ENCODE measurements at places on chromosomes 4 and X. TPM values are rescaled to one million over a fixed set of nuclear protein-coding genes. Genes with fewer than 3 reads are reported as not detected.

Gene F9
- not detected for total RNA-seq

Gene TMEM150C
- total RNA-seq = 7.1 TPM

Gene UGT2A3
- not detected for total RNA-seq

Gene ARSJ
- 18.6 TPM for total RNA-seq

Gene SSX1
- total RNA-seq = not detected

GRCh38 chr4:19774690-19775256, 476.9 kb upstream of the SLIT2 start:
- peak overlapping the region; percentile 34 for H3K27ac ChIP-seq
- H3K36me3 ChIP-seq = no peaks in the 10 kb centered on the region
- peak; percentile 65 for DNase-seq

DNA sequence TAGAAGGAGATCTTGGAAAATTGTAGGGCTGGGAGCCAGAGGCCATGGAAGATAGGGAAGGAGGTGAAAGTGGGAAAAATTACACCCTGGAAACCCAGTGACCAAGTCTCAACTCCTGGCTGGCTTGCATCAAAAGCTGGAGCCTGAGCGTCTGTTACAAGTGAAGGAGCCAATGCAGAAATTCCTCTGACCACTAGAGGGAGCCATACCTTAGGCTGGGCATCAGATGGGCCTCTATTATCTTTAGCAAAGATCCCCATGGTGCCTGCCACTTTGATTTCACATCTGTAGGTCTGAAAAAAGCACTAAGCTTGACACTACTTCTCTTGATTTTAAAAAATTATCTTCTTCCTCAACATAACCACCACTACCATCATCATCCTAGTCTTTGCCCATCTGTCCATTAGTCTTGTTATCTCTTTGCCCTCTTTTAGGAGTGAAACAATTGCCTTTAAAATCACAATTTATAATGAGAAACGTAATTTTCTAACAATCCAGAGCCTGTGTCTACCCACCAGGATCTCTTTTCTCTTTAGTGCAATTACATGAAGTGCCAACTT, 62.9 kb downstream of the ANAPC4 start:
- no peak overlapping the region for H3K4me3 ChIP-seq
- no peaks in the 10 kb centered on the region for H3K27me3 ChIP-seq
- H3K27ac ChIP-seq = no peak overlapping the region
- peak; percentile 86 for DNase-seq
- no peaks in the 10 kb centered on the region for H3K36me3 ChIP-seq

DNA sequence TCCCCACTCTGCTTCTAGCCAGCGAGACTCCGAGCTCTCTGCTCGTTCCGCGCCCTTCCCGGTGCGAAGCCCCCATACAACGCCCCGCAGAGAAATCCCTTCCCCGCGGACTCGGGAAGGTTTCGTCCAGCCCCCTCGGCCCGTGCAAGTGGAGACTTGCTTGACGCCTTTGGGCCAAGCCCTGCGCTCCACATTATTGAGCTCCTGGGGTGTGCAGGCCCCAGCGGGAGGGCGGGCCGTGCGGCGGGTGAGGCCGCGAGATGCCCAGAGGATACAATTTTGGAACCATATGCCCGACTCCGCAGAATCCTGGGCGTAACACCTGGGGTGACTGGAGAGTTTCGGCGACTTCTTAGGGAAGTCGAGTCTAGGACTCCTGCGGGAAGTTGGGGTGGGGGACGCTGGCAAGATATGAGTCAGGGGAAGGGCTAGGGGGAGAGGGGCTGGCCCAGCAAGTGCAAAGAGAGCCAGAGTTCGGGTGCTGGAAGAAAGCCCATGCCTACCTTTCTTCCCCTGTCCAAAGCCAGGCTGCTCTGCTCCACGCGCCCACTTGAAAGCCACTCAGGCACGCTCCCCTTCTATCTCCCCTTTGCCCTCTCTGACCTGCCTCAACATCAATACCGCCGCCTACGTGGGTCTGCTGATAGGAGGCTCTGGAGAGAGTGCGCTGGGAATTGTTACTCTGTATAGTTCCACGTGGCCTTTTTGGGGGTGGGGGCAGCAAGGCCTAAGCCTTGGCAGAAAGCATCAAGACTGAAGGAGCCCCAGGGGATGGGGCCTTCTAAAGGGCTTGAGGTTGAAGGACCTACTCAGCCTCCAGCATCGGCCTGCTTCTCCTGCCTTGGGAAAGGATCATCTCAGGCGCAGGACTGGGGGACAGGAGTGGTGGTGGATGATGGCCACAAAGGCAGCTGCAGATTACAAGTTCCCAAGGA, 1.2 kb upstream of the ELF4 start:
- H3K27ac ChIP-seq = peak overlapping the region; percentile 33
- H3K4me3 ChIP-seq = peak overlapping the region; percentile 63
- H3K36me3 ChIP-seq = no peaks in the 10 kb centered on the region
- DNase-seq = peak; percentile 84
- no peaks in the 10 kb centered on the region for H3K27me3 ChIP-seq
- peaks cover 25% of the 10 kb centered on the region for H3K4me1 ChIP-seq

DNA sequence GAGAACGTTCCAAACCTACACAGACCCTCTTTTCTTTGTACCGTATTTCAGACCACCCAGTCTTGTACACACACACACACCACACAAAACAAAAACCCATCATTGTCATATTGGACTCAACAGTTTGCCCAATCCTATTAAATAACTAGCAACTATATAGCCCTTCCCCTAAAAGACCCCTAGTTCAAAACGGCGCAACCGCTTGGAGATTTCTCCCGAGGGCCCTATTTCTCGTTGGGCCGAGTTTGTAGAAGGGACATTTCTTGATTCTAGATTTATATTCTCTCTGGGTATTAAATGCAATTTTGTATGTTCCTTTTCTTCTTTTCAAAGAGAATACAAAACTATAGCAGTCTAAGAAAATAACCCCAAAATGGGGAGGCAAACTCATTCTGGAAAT, 547 bp upstream of the PDGFRA start:
- H3K27ac ChIP-seq = peak overlapping the region; percentile 75
- H3K36me3 ChIP-seq = no peaks in the 10 kb centered on the region
- H3K4me1 ChIP-seq = peaks cover 17% of the 10 kb centered on the region
- DNase-seq = no peak
- H3K27me3 ChIP-seq = no peaks in the 10 kb centered on the region
- peak overlapping the region; percentile 93 for H3K4me3 ChIP-seq

DNA sequence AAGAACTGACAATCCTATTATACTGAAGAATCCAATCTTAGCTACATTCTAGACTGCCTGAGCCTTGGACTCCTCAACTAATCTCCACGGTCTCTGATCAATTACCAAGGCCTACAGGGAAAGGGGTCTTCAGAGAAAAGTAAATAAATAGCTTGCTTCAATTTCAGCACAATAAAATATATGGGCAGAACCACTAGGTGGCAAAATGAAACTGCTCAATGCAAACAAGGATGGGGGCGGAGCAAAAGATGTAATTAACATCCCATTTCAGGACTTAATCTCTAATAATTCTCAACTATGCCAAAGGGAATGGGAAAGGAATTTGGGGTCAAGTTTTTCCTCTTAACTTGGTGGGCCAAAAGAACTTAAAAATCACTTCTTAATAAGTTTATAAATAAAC, 78.4 kb upstream of the MAP3K15 start:
- no peak overlapping the region for H3K27ac ChIP-seq
- DNase-seq = no peak
- peaks cover 3% of the 10 kb centered on the region for H3K4me1 ChIP-seq
- no peak overlapping the region for H3K4me3 ChIP-seq
- no peaks in the 10 kb centered on the region for H3K27me3 ChIP-seq

DNA sequence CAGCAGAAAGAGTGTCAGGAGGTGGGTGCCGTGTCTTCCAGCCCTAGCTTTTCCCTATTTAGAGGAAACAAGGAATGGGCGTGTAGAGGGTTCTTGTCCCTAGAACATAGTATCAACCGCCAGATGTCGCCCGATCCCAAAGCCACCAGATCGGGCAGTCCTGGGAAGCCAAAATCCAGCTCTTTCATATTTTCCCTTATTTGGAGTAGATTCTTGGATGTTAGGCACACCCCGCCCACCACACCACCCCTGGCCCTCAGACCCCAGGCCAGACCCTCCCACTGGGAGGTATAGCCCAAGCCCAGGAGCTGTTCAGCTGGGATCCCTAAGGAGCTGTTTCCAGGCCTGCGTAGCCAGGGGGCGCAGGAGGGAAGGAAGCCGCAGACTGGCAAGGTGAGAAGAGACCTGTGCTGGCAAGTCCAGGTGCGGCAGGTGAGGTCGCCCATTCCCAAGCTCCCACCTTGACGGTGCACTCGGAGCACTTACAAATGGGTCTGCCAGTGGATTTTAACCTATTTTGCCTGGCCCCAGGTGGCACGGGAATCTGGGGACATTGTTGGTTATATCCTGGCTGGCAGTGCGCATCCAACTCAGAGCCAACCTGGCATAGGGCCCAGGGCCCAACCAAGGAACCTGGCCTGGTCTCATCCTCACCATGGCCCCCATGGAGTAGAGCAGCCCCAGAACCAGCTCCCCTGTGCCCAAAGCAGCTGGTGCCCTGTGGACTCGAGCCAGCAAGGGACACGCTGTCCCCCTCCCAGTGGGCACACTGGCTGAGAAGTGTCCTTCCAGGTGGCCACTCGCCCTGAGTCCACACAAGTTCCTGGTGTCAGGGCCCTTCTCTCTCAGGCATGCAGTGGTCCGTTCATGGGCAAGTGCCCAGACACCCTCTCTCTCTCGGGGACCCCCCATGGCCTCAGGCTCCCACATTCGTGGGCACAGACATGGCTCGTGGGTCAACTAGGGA, 811 bp downstream of the FLNA start:
- H3K27ac ChIP-seq = peak overlapping the region; percentile 28
- H3K4me1 ChIP-seq = peaks cover 14% of the 10 kb centered on the region
- no peaks in the 10 kb centered on the region for H3K36me3 ChIP-seq
- H3K4me3 ChIP-seq = peak overlapping the region; percentile 80
- no peaks in the 10 kb centered on the region for H3K27me3 ChIP-seq
- peak; percentile 98 for DNase-seq

DNA sequence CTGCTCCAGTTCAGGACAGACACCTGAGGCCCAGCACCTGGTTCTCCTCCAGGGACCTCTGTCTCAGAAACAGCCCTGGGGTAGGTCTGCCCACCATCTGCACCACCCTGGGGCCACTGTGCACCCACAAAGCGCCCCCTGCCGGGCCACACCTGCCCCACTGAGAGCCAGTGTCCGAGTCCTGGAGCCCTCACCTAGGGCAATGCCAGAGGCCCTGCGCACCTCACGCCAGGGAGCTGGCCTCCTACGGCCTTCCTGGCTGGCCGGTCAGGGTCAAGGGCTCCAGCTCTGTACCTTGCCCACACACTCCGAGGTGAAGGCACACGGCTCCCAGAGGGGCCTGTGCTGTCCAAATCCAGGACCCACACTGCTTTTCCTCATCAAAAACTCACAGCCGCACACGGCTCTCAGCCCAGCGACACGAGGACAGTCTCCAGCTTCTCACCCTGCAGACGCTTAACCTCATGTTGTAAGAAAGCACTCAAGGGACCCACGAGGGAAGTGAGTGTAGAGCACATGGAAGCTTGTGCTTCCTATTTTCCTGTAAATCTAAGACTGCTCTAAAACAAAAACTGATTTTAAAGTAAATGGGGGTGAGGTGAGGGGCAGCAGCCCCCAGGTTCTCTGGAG, 5.4 kb downstream of the CTBP1 start:
- no peaks in the 10 kb centered on the region for H3K27me3 ChIP-seq
- no peak overlapping the region for H3K27ac ChIP-seq

DNA sequence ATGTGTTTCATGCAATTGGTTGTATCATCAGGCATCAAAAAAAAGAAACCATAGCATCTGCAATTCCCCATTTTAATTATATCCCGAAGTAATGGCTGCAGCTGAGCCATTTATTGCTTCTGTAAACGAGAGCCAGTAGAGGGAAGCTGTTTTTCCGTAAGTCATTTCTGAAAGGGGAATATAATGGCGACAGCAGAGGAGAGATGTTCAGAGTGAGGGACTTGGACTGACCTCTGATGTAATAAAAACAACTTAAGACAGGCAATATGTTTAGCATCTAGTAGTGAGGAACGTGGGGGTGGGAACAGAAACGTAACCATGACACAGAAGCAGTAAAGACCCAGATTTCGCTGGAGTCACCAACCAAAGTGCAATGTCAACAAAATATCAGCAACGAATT, 31.5 kb upstream of the NAA11 start:
- no peak overlapping the region for H3K27ac ChIP-seq
- H3K4me1 ChIP-seq = no peaks in the 10 kb centered on the region
- no peaks in the 10 kb centered on the region for H3K36me3 ChIP-seq
- no peak overlapping the region for H3K4me3 ChIP-seq
- H3K27me3 ChIP-seq = no peaks in the 10 kb centered on the region

GRCh38 chr4:184100297-184100885, 117.3 kb downstream of the ENPP6 start:
- no peak overlapping the region for H3K4me3 ChIP-seq
- H3K27me3 ChIP-seq = no peaks in the 10 kb centered on the region
- DNase-seq = no peak
- H3K27ac ChIP-seq = no peak overlapping the region

DNA sequence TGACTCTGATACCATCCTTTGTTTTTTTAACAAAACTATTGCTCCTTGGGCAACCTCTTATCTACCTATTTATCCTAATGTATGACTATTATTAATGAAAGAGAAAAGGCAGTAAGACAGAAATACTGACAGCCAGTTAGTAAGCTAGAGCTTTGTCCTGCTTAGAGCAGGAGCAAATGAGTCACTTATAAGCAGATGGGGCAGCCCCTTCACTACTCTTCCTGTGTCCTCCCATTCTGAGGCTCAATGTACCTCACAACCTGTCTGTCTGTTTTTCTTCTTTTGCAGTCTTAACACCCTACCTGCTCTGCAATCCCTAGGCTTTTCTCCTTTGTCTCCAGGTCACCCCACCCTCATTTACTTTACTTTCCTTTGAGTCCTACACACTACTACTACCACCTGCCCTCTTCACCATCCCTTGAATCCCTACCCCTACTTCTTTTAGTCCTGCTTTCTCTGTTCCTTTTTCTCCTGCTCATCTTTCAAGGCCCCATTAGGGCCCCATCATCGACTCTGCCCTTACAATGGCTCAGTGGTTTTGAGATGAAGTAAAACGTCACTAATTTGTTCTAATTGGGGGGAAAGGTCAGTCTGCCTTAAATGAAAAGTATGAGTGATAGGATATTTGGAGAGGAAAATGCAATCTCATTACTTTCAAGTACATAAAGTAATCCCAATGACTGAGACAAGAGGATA, 294.3 kb downstream of the GUCY2F start:
- no peak for DNase-seq
- H3K27ac ChIP-seq = no peak overlapping the region
- peaks cover 9% of the 10 kb centered on the region for H3K27me3 ChIP-seq
- H3K4me1 ChIP-seq = no peaks in the 10 kb centered on the region

- H3K4me1 ChIP-seq = peaks cover 3% of the 10 kb centered on the region
- no peak overlapping the region for H3K4me3 ChIP-seq
- no peaks in the 10 kb centered on the region for H3K27me3 ChIP-seq
Measured at GRCh38 chr4:82809619-82810018, 11.0 kb upstream of the SCD5 start.

DNA sequence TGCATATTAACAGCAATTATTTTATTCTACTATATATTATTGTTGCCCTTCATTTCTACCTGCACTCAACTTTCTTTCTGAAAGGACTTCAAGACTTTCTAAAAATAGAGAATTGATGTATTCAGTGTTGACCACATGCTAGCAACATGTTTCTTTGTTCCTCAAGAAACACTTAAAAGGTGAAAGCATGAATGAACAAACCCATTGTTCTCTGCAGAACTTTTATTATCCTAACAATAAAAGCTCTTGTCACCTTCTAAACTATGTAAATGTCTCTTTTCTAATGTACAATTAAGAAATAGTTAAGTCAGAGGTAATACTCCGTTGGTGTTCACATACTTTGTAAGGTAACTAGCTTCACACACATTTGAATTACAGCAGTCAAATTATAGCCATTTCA, 638.7 kb downstream of the FSTL5 start:
- H3K27me3 ChIP-seq = no peaks in the 10 kb centered on the region
- H3K4me1 ChIP-seq = no peaks in the 10 kb centered on the region
- DNase-seq = no peak
